ENCODE measurements at places on chromosomes 12 and 14. TPM values are rescaled to one million over a fixed set of nuclear protein-coding genes. Genes with fewer than 3 reads are reported as not detected.

- DNase-seq = no peak
These were observed 21.9 kb downstream of the OR6J1 start for GRCh38 chr14:22622255-22622654.

- no peak for DNase-seq
These were observed 173.8 kb upstream of the MIS18BP1 start for GRCh38 chr14:45426685-45427282.

GRCh38 chr12:42468921-42469320 is 120.6 kb downstream of the PRICKLE1 start:
- DNase-seq = no peak

- DNase-seq = no peak
These were observed 776 bp downstream of the BMP4 start for GRCh38 chr14:53955671-53956426.

- no peak for DNase-seq
These were observed 8.7 kb upstream of the SPATS2 start for GRCh38 chr12:49358483-49359141.

DNA sequence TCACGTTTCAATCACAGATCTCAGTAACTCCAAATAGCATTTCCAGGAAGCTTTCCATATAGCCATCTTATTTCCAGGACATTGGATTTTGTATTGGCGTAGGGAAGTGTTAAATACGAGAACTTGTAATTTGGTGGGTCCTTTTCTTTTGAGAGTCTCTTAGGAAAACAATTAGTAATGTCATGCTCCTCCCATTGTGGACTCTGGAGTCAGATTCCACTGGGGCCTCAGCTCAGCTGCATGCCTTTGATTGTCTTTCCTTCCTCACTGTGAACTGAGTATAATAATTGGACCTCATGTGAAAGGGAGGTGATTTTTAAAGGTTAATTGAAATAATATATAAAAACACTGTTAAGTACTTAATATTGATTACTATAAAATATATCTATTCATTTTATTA is 462.6 kb downstream of the NPAS3 start:
- no peak for DNase-seq

The PFDN5 gene
- 566 TPM for total RNA-seq

GRCh38 chr12:114343585-114344302 is 62.2 kb downstream of the TBX5 start:
- DNase-seq = no peak

DNA sequence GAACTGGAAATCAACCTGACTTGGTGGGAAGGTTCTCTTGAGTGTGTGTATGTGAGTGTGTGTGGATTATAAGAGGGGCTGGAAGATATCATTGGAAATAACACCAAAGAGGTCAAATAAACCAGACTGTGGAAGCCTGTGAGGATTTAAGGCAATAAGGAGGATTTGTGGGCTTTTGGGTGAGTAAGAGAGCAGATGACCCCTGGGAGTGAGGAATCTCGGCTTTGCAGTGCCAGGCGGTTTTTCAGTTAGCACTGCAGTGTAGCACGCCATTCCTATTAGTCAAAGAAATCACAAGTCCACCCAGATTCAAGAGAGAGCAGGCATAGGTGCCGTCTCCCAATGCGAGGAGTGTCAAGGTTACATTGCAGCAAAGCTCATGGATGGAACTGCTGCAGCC is 63.3 kb downstream of the CALM1 start:
- no peak for DNase-seq

DNA sequence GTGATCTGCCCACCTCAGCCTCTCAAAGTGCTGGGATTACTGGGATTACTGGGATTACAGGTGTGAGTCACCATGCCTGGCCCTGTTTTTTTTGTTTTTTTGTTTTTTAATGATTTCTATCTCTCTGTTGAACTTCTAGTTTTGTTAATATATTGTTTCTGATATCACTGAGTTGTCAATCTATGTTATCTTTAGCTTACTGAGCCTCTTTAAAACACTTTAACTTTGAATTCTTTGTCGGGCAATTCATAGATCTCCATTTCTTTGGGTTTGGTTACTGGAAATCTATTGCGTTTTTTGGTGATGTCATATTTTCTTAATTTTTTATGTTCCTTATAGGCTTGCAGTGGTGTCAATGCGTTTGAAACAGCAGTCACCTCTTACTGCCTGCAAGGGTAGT is 9.2 kb upstream of the KLRG1 start:
- DNase-seq = no peak

The LGALS3 gene
- 49.8 TPM for total RNA-seq

The FAM186B gene
- 0.37 TPM for total RNA-seq

GRCh38 chr12:120474616-120474960 is 5.0 kb upstream of the SRSF9 start:
- DNase-seq = no peak

The MYL6 gene
- total RNA-seq = 784 TPM

DNA sequence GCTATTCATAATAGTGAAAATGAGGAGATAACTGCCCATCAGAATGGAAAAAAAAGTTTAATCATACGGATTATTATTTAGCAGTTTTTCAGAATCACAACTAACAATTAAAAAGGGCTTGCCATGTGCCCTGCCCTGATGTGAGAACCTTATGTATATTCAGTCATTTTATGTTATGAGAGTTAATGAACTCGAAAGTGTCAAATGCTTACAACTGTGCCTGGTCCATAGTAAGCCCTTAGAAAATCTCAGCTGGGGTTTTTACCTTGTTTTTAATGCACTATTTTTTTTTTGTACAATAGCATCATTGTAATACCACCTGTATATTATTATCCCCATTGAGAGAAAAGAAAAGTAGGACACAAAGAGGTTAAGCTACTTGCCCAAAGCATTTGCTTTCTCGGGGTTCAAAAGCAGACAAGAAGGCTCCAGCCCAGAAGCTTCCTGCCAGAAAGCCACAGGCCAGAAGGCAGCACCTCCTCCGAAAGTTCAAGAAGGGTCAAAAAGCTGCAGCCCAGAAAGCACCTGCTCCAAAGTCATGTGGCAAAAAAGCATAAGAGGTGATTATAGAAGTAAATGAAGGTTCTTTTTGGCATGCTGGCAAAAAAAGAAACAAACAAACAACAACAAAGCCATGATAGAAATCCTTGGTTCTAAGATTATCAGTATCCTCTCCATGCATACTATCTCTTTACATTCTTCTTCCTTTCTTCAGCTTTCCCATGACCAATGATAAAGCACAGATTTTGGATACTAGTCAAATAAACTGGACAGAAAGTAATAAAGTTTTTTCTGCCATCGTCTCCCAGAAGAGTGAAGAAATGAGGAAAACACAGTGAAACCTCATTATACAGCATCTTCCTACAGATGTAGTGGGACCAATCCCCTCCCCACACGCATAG is 59.1 kb upstream of the NAP1L1 start:
- no peak for DNase-seq

GRCh38 chr12:51128919-51129318 is 44.0 kb downstream of the TFCP2 start:
- no peak for DNase-seq

The PTHLH gene
- total RNA-seq = not detected

DNA sequence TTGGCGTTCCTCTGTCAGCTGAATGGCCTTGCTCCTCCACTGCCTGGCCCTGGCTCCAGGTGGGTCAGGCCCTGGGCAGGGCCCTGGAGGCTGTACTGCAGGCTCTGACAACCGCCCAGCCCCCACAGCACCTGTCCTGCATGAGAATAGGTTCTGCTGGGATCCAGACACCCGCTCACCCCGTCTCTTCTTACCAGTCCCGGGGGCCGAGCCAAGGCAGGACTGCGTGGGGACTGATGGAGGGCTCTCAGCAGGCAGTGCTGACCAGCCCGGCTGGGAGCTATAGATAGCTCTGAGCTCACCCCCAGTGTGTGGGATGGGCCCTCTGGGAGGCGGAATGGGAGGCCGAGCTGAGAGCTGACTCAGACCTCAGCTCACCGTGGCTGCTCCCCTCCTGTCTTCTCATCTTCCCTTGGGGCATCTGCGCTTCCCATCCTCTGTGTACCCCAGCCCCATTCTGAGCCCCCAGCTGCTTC is 39.6 kb downstream of the TEAD4 start:
- DNase-seq = no peak

DNA sequence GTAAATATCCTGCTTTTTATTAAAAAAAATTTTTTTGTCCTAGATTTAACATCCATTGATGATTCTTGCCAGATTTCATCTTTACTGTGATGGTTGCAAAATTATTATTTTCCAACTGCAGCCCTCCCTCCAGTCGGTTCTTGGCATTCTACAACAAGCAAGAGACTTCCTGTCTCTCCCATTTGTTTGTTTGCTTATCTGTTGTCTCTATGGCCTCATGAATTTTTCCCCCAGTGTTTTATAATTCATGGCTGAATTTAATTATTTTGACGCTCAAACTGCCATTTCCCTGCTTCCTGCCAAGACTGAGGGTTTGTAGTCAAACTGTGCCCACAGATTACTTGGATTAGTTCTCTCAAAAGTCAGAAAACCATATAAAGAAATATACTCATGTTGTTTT is 25.9 kb downstream of the CGRRF1 start:
- DNase-seq = no peak

DNA sequence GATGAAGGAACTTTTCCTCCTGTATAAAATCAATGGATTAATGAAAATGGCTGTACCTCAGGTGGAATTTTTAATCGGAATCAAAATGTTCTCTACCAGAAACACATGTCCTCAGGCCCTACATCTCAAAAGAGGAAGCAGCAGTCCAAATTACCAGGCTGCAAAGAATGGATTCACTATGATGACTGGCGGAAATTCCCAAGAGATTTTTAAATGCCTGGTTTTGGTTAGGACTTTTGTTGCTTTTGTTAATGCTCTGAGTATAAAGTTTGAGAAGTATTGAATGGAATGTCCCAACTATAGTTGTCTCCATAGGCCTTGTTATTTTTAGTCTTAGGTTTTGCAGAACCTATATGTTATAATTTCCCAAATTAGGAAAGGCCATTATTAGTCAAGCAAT is 11.2 kb upstream of the IFNG start:
- no peak for DNase-seq

DNA sequence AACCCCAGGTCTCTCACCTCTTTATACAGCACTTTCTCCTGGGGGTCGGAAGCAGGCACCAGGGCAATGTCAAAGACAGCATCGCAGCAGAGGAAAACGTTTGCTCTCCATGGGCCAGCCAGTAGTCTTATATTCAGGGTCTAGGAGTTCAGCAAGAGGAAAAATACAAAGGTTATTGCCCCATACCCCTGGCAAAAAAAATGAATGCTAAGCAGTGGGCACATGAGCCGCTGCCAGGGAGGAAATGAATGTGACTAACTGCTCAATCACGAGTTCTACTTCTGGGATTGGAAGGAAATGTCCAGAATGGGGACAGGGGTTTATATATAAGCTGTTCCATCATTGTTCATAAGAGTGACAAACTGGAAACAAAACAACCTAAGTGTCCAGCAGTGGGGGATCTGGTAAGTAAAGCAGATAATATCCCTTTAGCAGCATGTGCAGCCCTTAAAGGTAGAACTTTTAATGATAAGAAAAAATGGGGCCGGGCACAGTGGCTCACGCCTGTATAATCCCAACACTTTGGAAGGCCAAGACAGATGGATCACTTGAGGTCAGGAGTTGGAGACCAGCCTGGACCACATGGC is 53.8 kb downstream of the PHETA1 start:
- no peak for DNase-seq

The CCDC177 gene
- total RNA-seq = not detected

The CPM gene
- 1.9 TPM for total RNA-seq

- DNase-seq = no peak
These were observed 61.8 kb downstream of the PPFIBP1 start for GRCh38 chr12:27585739-27586265.

- no peak for DNase-seq
These were observed 58.3 kb downstream of the TMCC3 start for GRCh38 chr12:94592080-94592479.

GRCh38 chr12:13680916-13681315 is 300.5 kb downstream of the GRIN2B start:
- no peak for DNase-seq

DNA sequence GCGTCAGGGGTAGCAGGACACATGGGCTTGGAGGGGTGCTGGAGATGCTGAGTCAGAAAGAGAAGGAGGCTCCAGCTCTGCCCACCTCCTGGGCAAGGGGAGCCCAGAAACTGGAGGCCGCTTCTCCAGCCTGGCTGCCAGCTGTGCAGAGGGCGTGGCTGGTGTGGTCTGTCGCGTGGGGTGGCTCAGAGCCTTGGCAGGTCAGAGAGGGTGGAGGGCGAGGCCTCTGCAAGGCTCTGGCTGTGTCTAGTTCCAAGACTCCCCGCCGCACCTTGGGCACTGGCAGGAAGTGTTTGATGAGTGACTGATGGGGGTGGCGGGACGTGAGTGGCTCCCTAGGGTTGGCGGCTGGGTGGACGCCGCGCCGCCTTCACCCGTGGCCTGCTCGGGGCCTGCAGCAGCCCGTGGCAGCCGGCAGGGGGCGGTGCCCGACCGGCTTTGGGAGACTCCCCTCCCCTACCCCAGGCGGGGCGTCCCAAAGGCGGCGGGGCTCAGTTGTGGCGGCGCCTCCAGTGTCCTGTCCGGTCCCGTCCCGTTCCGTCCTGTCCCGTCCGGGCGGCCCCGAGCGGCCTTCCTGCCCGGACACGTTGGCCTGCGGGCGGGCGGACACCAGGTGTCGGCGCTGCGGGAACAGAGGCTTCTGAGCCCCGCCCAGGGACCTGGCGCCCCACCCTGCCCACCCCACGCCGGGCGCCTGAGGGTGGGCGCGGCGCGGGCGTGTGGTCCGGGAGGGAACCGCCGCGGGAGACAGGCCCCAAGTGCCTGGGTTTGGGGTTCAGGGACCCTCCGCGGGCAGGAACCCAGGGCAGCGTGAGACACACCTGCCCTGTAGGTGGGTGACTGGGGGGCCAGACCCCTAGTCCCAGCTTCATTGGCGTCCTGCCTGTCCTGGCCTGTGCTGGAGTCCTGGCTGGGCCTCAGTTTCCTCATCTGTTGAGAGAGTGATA is 39.7 kb downstream of the KRT80 start:
- peak; percentile 79 for DNase-seq

DNA sequence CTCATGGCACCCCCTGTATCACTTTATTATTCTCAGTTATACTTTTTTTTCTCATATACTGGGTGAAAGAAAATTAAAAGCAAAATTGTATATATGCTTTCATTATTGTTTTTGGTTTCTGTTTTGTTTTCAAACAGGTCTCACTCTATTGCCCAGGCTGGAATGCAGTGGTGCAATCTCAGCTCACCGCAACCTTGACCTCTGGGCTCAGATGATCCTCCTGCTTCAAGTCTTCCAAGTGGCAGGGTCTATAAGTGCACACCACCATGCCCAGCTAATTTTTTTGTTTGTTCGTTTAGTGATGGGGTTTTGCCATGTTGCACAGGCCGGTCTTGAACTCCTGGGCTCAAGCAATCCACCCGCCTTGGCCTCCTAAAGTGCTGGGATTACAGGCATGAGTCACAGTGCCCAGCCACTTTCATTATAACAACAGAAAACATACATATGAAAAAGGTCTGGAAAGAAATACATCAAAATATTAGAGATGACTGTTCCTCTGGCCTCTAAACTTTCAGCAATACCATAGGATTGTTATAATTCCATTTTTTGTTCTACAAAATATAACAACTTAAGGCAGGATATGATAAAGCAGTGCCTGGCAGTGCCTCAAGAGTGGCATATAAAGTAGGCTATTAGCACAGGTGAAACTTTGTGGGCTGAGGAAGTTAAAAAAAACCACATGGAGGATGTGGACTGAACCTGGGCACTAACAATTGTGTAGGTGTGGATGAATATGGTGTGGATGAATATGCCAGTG is 5.8 kb upstream of the NTN4 start:
- no peak for DNase-seq
